Fibroblast of the aortic adventitia (primary cell): ENCODE measurements at places on chromosomes 2 and 18. TPM values are rescaled to one million over a fixed set of nuclear protein-coding genes. Genes with fewer than 3 reads are reported as not detected.

Gene MPP4
- 0.33 and 4.0 TPM in 2 replicates for total RNA-seq

Gene SERPINB3
- not detected in 2 replicates for total RNA-seq

Gene BOK
- total RNA-seq, result 15.3 and 21.4 TPM in 2 replicates

Gene WDR75
- 28.7 and 55.7 TPM in 2 replicates for total RNA-seq

Gene CRACDL
- total RNA-seq, result not detected in 2 replicates

Gene DSG1
- not detected in 2 replicates for total RNA-seq

Gene BOLL
- not detected in 2 replicates for total RNA-seq

Gene CACNB4
- 4.8 and 7.5 TPM in 2 replicates for total RNA-seq

Gene OTX1
- total RNA-seq, result 0.27 and 0.57 TPM in 2 replicates

Gene ASB18
- total RNA-seq, result not detected in 2 replicates

Gene GPAT2
- 10.2 TPM in 1 of 2 replicates, not detected in the other for total RNA-seq

Gene FAM210A
- total RNA-seq, result 6.2 and 24.5 TPM in 2 replicates

Gene ASXL2
- total RNA-seq, result 11.7 and 22.0 TPM in 2 replicates

Gene LHCGR
- total RNA-seq, result 0.25 TPM in 1 of 2 replicates, not detected in the other

Gene HOXD3
- total RNA-seq, result 0.09 TPM in 1 of 2 replicates, not detected in the other

Gene PROM2
- 0.18 and 0.33 TPM in 2 replicates for total RNA-seq

Gene CFAP65
- not detected in 2 replicates for total RNA-seq

Gene LYPD6B
- total RNA-seq, result 0.18 TPM in 1 of 2 replicates, not detected in the other

Gene SCN1A
- 0.09 and 0.16 TPM in 2 replicates for total RNA-seq

Gene NEU4
- total RNA-seq, result not detected in 2 replicates

Gene SNRNP27
- total RNA-seq, result 49.4 and 53.6 TPM in 2 replicates

Gene IL1F10
- not detected in 2 replicates for total RNA-seq

Gene MYL12A
- 251 and 733 TPM in 2 replicates for total RNA-seq

Gene POTEI
- total RNA-seq, result not detected in 2 replicates

Gene HRH4
- total RNA-seq, result under 0.01 TPM in 1 of 2 replicates, not detected in the other

Gene GCG
- not detected in 2 replicates for total RNA-seq

Gene WNT10A
- total RNA-seq, result not detected in 2 replicates

Gene SETBP1
- 10.5 and 15.0 TPM in 2 replicates for total RNA-seq

Gene DYSF
- 0.18 and 1.2 TPM in 2 replicates for total RNA-seq

Gene VIT
- 2.0 and 12.9 TPM in 2 replicates for total RNA-seq

Gene DTNA
- total RNA-seq, result 22.0 and 34.3 TPM in 2 replicates

Gene SPRED2
- total RNA-seq, result 11.9 and 20.6 TPM in 2 replicates

Gene EVX2
- total RNA-seq, result not detected in 2 replicates

Gene VWA3B
- total RNA-seq, result not detected in 2 replicates

Gene ALPP
- not detected in 2 replicates for total RNA-seq

Gene CRYBA2
- not detected in 2 replicates for total RNA-seq

Gene KCNK3
- total RNA-seq, result 2.3 TPM in 1 of 2 replicates, not detected in the other

Gene ME2
- total RNA-seq, result 37.9 and 48.6 TPM in 2 replicates

Gene ZAP70
- total RNA-seq, result 0.25 TPM in 1 of 2 replicates, not detected in the other

Gene ALPI
- not detected in 2 replicates for total RNA-seq

Gene SERPINB12
- total RNA-seq, result not detected in 2 replicates

Gene SPDYA
- total RNA-seq, result 1.1 and 6.5 TPM in 2 replicates

Gene KCNG2
- total RNA-seq, result not detected in 2 replicates

Gene DES
- total RNA-seq, result 3.3 and 4.7 TPM in 2 replicates

Gene FN1
- total RNA-seq, result 3,314 and 7,235 TPM in 2 replicates

Gene PSD4
- total RNA-seq, result 0.82 and 5.1 TPM in 2 replicates

Gene SLC4A5
- 0.25 and 0.45 TPM in 2 replicates for total RNA-seq

Gene OLA1
- total RNA-seq, result 31.9 and 89.7 TPM in 2 replicates

Gene POTEJ
- total RNA-seq, result not detected in 2 replicates

Gene SRD5A2
- total RNA-seq, result 0.09 TPM in 1 of 2 replicates, not detected in the other
